ENCODE measurements at places on chromosomes 5 and 9. TPM values are rescaled to one million over a fixed set of nuclear protein-coding genes. Genes with fewer than 3 reads are reported as not detected.
A peak's percentile ranks its signal among the peaks of the same experiment; 100 is the strongest.

DNA sequence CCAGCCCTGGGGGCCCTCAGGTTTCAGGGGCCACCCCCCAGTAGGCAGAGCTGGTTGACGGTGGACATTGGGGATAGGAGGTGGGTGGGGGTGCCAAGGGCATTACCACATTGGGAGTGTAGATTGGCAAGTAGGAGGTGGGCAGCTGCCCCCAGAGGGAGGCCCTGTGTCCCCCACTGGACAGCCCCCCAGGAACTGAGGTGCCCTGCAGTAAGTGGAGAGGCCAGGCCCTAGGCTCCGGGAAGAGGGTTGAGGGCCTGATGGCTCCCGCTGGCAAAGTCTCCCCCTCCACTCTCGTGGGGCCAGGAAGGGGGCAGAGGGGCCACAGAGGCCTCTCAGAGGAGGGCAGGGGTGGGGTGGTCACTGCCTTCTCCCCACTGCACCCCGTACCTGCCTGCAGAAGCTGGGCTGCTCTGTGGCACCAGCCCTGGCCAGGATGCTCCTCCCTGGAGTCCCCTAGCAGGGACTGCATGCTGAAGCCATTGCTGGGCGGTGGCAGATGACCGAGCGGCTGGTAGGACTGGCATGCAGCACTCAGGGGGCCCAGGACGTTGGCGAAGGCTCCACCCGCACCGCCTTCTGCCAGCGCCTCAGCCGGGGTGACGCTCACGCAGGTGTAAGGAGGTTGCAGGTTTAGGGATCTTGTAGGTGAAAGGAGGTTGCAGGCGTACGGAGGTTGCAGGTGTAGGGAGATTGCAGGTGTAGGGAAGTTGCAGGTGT, 89.6 kb upstream of the CACNA1B start:
- DNase-seq, result no peak

NR3C1 gene
- 21.6 TPM for polyA plus RNA-seq

ZMAT2 gene
- 73.8 TPM for polyA plus RNA-seq

CARTPT gene
- polyA plus RNA-seq, result not detected

GRCh38 chr5:111953351-111954127, 196.5 kb upstream of the NREP start:
- DNase-seq, result no peak

GRCh38 chr5:115343855-115344254, 47.4 kb upstream of the CCDC112 start:
- DNase-seq, result no peak

PCDHAC2 gene
- polyA plus RNA-seq, result 1.3 TPM

GRCh38 chr9:35537913-35538312, 48.0 kb downstream of the RUSC2 start:
- peak; percentile 65 for DNase-seq

GRCh38 chr9:16625161-16625631, 245.3 kb downstream of the BNC2 start:
- DNase-seq, result no peak

DNA sequence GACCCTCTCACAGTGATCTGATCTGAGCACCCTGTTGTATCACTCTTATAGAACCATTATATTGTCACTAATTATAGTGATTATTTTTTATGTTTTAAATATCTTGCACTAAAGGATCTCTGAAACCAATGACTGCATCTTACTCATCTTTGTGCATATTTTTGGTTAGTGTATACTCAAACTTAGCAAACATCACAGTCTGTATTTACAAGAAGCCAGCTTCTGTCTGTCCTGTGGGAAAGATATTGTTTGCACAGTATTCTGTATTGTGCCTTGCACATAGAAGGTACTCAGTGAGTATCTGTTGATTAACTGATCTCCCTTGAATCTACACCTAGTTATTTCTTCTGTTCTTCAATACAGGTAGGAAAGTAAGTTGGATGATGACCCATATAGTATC, 131.5 kb downstream of the PAM start:
- DNase-seq, result no peak

DNA sequence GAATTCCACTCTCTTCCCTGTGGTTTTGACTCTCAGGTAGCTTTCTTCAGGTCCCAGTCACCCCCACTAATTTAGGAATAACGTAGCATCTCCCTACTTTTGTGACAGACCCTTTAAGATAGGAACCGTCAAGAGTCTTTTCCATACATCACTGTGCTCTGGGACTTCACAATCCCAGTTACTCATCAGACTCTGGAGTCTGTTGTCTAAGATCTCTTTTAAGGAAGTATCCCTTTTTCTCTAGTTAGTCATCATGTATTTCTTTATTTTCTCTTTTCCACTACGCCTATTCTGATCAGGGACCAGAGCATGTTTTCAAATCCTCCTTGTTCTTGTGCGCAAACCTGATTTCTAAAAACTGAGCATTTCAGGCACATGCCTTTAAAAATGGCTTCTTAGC, 143.0 kb downstream of the GOLPH3 start:
- DNase-seq, result no peak

Measured in lung (tissue), 17 donors.